ENCODE measurements at places on chromosomes 16 and 17.

- DNase-seq, result no peak
Measured at GRCh38 chr16:29993903-29994599, 1.4 kb downstream of the HIRIP3 start.

GRCh38 chr17:45221081-45222013 is at the start of gene FMNL1:
FMNL1 (plus strand) TSS chr17:45221885; CDS start chr17:45222125, 240 bp downstream.
- DNase-seq, result peak; percentile 42

DNA sequence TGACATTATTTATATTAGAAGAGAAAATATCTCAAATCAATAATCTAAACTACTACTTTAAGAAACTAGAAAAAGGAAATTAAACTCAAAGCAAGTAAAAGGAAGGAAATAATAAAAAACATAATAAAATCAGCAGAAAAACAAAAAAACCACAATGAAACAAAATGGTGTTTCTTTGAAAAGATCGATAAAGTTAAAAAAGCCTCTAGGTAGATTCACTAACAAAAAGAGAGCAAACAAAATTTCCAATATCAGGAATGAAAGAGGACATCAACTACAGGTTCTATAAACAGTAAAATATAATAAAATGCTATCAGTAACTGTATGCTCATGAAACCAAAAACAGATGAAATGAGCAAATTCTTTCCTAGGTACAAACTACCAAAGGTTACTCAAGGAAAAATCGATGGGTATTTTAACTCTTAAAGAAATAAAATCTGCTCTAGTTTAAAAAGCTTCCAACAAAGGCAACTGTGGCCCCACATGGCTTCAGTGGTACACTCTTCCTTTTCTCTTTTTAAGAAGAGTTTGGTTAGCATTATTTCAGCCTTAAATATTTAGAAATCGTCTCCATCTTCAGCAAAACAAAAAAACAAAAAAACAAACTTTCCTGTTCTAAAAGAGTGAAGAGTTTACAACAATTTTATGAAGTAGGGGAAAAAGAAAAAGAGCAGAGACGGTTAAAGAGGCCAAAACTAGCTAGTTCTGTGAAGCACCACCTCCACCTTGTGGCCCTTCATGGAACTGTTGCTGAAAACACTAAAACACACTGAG is 102.2 kb downstream of the TRIM37 start:
- DNase-seq, result peak; percentile 36

DNA sequence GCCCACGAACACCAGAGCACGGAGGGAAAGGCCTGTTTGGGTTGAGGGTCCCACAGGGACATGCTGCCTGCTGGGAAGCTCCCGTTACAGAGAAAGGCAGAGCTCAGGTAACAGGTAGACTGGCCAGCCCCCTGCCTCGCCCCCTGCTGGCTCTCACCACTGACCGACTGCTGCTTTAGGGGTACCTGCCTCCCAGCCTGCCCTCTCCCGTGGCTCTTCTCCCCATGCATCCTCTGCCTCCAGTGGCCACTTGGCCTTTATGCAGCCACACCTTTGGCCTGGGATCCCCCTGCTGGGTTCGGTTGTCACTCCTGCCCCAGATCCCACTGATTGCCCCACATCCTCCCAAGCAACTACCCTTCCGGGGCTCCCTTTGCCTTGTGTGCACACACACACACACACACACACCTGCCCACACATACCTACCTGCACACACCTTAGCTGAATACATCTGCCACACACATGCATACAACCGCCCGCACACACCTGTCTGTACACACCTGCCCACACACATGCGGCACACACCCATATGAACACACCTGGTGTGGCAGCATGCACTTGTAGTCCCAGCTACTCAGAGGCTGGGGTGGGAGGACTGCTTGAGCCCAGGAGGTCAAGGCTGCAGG is 7.1 kb downstream of the MCRIP1 start:
- DNase-seq, result no peak

DNA sequence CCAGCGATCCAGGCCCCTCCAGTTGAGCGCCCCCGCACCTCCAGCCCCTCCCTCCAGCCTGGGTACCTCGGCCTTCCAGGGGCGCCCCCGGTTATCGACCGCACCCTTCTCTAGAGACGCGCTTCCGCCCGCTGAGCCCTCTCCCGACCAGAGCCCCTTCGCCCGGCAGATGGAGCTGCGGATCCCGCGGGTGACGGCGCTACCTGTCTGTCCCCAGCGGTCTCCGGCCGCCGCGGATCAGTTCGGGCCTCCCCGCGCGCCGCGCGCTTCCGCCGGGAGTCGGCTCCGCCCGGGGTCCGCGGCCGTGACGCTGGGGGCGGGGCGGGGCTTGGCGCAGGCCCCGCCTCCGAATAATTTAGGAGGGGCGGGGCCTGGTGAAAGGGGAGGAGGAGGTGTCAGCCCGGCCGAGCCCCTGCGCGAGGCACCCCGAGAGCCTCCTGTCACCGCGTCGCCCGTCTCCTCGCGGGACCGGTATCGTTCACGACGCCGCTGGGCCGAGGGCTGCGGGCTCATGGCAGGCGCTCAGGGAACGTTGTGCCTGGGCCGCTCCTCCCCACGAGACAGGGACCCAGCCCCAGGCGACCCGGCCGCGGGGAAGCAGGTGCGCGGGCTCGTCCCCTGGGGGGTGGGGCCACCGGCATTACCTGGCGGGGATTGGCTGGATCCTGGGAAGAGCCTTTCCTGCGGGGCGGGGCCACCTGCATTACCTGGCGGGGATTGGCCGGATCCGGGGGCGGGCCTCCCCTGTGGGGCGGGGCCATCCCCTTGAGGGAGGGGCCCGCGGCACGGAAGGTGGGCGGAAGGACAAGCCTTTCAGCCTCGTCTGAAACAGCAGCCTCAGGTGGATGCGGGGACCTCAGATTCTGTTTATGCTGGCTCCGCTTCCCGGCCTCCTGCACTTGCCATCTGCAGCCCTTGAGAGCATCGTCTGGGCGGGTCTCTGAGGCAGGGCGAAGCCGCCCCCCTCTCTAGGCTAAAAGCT is at the start of gene SPATA2L:
SPATA2L (minus strand) TSS at position 281 of the 982 bp plus-strand sequence. CDS start 473 bp downstream, outside the sequence.
- peak; percentile 95 for DNase-seq

DNA sequence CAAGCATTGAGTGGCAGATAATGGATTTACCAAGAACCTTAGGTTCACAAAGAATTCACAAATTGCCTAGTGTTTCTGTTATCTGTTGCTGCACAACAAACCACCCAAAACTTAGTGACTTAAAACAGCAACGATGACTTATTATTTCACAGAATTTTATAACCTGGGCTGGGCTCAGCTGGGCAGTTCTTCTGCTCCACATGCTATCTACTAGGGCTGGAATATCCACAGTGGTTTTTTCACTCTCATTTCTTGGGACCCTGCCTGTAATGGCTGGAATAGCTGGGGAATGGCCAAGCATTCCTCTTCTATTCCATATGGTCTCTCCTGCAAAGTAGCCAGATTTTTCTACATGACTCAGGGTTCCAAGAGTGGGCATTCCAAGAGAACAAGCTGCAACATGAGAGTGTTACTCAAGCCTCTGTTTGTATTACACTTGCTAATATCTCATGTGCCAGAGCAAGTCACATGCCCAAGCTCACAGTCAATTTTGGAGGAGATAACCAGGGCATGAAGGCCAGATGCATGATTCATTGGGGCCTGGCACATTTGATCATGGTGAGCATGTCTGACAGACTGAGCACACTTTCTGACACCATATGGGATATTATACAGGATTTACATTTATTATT is 4.9 kb upstream of the PSMD7 start:
- DNase-seq, result peak; percentile 12

DNA sequence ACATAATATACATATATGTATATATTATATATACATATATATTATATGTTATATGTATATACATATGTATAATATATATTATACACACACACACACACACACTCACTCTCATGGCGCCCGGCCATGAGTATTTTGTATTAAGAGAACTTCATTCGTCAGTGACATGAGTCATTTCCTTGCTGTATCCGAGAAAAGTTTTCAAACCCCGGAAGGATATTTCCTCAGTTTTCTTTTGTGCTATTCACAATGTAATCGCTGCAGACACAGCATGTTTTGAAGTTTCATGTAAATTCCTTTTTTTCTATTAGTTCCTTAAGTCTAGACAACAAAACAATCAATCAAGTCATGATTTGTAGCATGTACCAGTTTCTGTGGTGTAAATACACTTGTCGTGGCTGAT is 33.3 kb downstream of the OR1D5 start:
- DNase-seq, result peak; percentile 33

GRCh38 chr17:56630202-56630601 is 36.7 kb downstream of the NOG start:
- DNase-seq, result no peak

GRCh38 chr17:57940231-57940630 is 15.0 kb downstream of the CUEDC1 start:
- no peak for DNase-seq

DNA sequence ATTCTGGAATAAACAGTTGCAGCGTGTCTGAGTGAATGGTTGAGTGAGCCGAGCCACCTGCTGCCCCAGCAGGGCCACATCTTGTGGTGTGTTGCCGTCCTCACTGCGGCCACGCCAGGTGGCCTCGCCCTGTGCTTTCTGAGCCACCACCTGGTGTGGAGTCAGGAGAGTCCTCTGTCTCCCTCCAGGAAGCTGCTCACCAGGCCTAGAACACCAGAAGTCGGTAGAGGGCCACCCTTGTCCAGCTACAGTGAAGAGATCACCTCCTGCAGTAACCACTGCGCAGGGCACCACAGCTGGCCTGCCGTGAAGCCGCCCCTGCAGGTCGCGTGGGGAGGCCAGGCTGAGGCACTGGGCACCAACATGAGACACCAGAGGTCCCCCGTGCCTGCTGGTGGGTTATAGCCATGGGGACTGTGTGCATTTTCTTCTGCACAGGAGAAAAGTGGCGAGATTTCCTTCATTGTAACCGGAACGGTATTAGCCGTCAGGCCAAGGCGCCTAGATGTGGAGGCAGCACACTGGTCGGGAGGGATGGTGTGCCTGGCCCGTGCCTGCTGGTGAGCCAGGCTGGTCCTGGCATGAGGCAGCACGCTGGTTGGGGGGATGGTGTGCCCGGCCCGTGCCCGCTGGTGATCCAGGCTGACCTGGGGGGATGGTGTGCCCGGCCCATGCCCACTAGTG is 28.9 kb upstream of the FOXK2 start:
- DNase-seq, result no peak

GRCh38 chr17:5164436-5164835 is 27.2 kb downstream of the ZNF594 start:
- no peak for DNase-seq

- no peak for DNase-seq
Measured at GRCh38 chr16:20614186-20615141, 38.3 kb upstream of the ACSM2B start.

DNA sequence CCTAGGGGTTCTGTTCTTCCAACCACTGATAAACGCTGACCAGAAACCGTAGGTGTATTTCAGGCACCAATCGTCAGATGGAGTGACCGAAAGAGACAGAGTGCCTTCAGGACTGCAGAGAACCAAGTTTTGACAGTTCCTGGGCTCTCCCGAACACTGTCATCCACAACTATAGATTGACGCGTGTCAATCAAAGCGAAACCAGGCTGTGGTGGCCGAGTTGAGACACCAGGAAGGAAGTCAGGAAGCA is 11.9 kb upstream of the AURKB start:
- DNase-seq, result no peak

GRCh38 chr17:21522755-21523336 is 146.7 kb downstream of the KCNJ12 start:
- no peak for DNase-seq

- DNase-seq, result no peak
Measured at GRCh38 chr17:9183306-9183705, 162.0 kb downstream of the NTN1 start.

DNA sequence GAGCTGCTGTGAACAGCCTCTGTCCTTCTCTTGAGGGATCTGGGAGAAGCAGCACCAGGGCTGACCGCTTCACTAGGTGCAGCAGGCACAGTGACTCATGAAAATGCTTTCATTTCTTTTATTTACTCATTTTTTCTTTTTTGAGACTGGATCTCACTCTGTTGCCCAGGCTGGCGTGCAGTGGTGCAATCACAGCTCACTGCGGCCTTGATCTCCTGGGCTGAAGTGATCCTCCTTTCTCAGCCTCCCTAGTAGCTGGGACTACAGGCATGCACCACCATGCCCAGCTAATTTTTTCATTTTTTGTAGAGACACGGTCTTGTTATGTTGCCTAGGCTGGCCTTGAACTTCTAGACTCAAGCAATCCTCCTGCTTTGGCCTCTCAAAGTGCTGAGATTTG is 216.8 kb upstream of the EEF2KMT start:
- DNase-seq, result no peak

- no peak for DNase-seq
Measured at GRCh38 chr16:10967986-10968385, 23.6 kb downstream of the CLEC16A start.

DNA sequence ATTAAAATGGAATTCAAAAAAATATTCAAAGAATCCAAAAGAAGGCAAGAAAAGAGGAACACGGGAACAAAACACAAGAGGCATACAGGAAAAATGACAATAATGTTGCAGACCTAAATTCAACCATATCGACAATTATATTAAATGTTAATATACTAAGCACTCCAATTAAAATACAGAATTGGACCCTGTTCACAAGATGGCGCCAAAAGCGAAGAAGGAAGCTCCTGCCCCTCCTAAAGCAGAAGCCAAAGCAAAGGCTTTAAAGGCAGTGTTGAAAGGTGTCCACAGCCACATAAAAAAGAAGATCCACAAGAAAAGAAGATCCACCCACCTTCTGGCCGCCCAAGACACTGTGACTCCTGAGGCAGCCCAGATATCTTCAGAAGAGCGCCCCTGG is 6.3 kb upstream of the XAF1 start:
- no peak for DNase-seq

DNA sequence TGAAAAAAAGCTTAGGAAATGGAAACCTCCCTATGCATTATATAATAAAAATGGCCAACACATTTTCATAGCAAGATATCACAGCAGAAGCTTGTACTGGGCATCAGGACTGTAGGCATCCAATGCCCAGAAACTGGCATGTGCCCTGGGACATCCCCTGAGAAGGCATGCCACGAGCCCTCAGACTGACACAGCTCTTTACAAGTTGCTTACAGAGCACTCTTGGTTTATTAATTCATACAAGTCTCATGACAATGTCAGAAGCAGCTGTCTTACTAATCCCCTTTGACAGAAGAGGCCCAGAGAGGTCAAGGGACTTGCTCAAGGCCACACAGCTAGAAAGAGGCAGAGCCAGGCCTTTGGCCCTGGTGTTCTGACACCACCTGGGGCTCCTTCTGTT is 5.6 kb upstream of the CCL2 start:
- no peak for DNase-seq

- DNase-seq, result no peak
Measured at GRCh38 chr16:763369-764183, 3.0 kb downstream of the MSLN start.

Measured in AG08396 (cell line).